ENCODE measurements at places on chromosomes 1 and 21.

- DNase-seq, result peak; percentile 9
Observed at GRCh38 chr1:185674201-185674600, 60.0 kb upstream of the HMCN1 start.

- DNase-seq, result no peak
Observed at GRCh38 chr1:41592451-41593125, 108.1 kb upstream of the EDN2 start.

- DNase-seq, result peak; percentile 51
Observed at GRCh38 chr1:36223381-36223995, 755 bp upstream of the THRAP3 start.

DNA sequence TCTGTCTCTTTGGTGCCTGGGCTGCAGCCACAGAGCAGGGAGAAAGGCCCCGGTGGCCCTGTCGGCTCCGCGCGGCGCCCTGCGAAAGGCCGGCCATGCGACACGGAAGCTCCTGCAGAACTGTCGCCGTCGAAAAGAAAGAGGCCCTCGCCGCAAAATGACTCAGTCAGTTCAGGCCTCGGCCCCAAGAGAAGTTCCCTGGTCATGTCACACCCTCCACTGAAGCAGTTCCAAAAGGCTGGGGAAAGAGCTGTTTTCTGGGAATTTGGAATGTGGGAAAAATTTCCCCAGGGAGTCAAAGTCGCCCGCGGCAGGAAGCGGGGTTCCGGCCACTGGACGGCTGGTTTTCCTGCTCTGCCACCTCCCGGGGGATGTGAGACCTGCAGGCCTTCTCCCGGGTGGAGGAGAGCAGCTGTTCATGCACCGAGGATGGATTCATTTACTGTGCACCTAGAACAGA lies 115.8 kb upstream of the ZNF678 start:
- DNase-seq, result no peak

- no peak for DNase-seq
Observed at GRCh38 chr1:6180707-6181311, 688 bp upstream of the CHD5 start.

DNA sequence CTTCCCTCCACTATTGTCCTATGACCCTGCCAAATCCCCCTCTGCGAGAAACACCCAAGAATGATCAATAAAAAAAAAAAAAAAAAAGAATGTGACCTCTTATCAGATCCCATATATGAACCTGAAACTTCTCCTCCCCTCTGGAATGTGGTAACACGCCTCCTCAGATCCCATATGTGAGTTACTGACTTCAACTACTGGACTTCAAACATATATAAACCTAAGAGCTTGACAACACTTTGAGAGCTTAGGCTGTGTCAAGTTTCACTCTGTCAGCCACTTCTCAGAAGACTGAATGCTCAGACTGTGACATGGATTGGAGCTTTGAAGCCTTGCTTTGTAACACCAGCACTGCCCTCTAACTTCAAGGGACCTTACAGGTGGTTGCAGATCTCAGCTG lies 148.4 kb downstream of the COP1 start:
- no peak for DNase-seq

Measured in activated CD4-positive, alpha-beta T cell treated with anti-CD3 and anti-CD28 coated beads, Interleukin-2, amount 10 ng/mL, durations not matched to agents 7 days and 5 days (primary cell).